Activated CD4-positive, alpha-beta T cell treated with anti-CD3 and anti-CD28 coated beads, Interleukin-2, amount 10 ng/mL, durations not matched to agents 24 days and 14 days (primary cell): ENCODE measurements at places on chromosomes 2 and 18. TPM values are rescaled to one million over a fixed set of nuclear protein-coding genes. Genes with fewer than 3 reads are reported as not detected.
A peak's percentile ranks its signal among the peaks of the same experiment; 100 is the strongest.

Gene CDCA7
- 116 and 118 TPM in 2 replicates for total RNA-seq

Gene FNDC4
- not detected in 2 replicates for total RNA-seq

DNA sequence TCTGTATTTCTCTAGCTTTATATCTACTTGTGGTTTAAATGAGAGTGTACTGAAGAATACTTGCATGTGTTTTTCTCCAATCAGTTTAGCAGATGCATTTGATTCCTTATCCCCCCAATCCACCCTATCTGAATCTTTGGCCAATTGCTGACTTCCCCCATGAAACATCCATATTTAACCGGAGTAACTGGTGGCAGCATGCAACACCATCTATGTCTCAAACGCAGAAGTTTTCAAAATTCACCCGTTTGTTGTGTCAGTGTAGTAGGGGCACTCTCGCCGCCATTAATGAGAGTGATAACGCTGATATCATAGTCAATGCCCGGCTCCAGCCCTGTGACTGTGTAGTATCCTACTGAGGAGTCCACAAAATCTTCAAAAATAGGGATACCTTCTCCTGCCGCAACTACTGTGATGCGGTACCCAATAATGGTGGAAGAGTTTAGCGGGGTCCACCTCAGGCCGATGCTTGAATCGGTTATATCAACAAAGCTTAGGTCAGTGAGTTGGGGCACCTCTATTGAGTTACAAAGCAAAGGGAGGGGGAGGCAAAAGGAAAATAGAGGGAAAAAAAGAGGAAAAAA lies 43.1 kb downstream of the FN1 start:
- no peak for DNase-seq

- no peak for DNase-seq
Observed at GRCh38 chr2:3312576-3313345, 64.9 kb downstream of the EIPR1 start.

DNA sequence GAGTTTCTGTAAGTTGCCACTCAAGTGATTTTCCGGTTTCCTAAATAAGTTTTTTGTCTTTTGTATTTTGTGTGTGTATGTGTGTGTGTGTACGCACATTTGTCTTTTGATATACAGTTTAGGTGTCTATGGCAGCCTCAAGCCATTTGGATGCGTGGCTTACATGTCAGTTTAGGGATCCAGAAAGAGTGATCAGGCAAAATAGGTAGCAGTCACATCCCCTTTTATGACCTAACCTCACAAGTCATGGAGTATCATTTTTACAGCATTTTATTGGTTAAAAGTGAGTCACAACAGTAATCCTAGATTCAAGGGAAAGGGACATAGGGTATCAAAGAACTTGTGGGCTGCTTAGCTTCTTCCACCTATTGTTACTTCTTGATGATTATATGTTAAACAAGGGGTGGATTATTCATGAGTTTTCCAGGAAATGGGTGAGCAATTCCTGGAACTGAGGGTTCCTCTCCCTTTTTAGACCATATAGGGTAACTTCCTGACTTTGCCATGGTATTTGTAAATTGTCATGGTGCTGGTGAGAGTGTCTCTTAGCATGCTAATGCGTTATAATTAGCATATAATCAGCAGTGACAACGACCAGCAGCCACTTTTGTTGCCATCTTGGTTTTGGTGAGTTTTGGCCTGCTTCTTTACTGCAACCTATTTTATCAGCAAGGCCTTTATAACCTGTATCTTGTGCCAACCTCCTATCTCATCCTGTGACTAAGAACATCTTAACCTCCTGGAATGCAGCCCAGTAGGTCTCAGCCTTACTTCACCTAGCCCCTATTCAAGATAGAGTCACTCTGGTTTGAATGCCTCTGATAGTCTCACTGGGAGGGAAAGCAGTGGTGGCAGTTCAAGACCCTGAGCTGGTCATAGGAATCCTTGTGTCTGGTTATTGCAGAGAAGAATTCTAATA lies 8.6 kb upstream of the SOCS6 start:
- DNase-seq, result peak; percentile 10

DNA sequence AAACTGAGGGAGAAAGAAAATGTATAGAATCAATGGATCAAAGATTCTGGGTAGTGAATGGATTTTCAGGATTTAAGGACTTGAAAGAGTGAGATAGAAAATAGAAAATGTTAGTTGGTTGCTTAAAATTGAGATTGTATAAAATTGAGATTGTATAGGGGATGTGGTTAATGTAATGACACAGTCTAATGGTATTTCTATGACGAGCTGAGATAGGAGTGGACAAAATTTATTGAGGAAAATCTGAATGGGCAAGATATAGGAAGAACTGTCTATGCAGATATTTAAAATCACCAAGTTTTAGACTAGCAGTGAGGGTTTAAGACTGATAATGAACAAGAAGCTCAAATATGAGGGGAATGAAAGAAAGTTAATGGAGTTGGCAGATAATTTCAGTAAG lies 406.6 kb downstream of the NYAP2 start:
- no peak for DNase-seq
